ENCODE measurements at places on chromosomes 12 and 14.

- DNase-seq = no peak
These were observed 43.6 kb downstream of the IRF2BPL start for GRCh38 chr14:76984787-76985375.

GRCh38 chr12:130669205-130669557 is 46.9 kb downstream of the RIMBP2 start:
- no peak for DNase-seq

DNA sequence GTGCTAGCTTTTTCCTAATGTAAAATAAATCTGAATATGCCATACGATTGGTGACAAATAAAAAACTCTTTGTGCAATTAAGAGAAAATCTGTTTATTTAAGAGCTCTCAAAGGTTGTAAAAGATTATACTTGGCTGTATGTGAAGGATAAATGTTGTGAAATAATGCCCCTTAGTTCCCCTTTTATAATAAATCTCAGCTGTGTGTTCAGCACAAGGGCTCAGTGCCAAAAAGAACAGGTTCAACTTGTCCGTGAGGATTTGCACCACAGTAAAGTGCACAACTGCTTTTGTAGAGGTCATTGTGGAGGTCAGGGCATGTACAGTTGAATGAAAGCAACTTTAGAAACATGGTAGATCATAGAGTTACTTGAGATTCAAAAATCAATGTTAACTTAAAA is 118.6 kb downstream of the TRMT5 start:
- DNase-seq = no peak

DNA sequence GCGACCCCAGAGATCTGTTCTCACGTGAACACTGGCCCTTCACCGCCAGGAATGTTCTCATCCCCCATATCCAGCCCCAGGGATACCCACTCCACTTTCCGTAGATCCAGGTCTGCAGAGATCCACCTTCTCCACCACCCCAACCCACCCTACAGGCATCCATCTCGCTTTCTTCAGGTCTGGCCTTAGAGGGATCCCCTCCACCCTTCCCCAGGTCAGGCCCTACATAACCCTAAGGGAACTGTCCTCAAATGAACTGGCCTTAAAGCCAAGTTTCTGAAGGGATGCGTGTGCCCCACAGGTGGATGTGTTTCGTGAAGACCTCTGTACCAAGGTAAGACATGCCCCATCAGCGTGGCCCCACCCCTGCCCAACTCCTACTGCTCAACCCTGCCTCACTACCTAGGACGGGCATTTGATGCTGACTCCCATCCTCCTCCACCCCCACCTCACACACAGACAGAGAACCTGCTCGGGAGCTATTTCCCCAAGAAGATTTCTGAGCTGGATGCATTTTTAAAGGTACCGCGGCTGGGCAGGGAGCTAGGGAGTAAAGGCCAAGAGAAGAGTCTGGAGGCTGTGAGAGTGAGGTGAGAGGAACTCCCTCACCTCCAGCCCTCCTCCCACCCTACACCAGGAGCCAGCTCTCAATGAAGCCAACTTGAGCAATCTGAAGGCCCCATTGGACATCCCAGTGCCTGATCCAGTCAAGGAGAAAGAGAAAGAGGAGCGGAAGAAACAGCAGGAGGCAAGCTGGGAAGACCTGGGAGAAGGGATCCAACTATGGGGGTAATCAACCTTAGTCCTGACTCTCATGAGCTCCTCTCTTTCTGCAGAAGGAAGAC is 912 bp downstream of the PSME1 start:
- DNase-seq = no peak

GRCh38 chr12:48994224-48995085 is 4.7 kb downstream of the DDN start:
- DNase-seq = no peak

DNA sequence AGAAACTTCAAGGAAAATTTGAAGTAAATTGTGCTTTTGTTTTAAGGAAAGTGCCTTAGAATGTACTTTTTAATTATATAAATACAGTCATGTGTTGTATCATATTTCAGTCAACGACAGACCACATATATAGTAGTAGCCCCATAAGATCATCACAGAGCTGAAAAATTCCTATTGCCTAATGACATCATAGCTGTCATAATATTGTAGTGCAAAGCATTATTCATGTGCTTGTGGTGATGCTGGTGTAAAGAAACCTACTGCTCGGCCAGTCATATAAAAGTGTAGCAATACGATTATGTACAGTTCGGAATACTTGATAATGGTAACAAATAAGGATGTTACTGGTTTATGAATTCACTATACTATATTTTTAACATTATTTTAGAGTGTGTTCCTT is 198.9 kb upstream of the SLC16A7 start:
- DNase-seq = no peak

- no peak for DNase-seq
These were observed 379.8 kb upstream of the PRICKLE1 start for GRCh38 chr12:42969355-42969754.

DNA sequence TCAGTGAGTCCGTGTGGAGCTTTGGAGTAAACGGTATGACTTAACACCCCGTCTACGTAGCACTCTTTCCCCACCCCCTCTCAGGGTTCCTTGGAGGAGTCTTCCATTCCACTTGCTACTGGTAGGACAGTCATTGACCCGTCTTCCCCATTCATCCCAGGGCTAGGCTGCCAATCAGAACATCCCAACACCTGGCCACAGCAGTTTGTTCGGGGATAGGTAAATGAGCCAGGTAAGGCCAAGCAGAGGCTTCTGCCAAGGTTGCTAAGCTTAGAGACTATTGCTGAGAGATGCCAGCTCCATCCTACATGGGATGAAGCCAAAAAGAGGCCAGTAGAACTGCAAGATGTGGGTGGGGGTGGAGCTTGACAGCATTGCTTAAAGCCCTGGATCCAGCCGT is 130.8 kb downstream of the BCL11B start:
- DNase-seq = no peak
